ENCODE measurements at places on chromosomes 12 and 14.

GRCh38 chr14:68376067-68376779 lies 416.6 kb downstream of the ZFP36L1 start:
- DNase-seq = no peak

DNA sequence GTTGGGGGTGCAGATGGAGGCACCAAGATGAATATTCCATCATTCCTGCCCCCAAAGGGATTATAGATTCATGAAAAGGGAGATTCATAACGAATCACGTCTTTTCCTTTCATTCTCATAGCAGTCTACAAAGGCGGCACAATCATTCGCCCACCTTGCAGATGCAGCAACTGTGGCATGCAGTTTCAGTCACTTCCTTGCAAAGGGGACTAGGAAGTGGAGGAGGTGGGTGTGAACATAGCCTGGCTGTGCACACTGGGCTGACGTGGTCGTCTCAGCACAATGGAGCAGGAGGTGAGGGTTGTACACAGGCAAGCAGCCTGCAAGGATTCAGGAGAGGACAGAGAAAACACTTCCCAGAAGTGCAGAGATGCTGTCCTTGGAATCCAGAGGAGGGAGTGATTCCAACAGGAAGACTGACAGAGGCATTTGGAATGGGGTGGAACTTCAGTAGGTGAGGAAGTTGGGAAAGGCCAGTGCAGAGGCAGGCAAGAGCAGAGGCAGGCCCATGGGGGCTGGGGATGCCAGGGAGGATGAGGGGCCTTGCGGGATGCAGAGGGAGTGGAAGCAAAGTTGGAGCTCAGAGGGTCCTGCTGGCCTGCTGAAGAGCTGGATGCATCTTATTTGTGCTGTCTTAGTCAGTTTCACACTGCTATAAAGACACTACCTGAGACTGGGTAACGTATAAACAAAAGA lies 21.9 kb upstream of the PPP2R5C start:
- no peak for DNase-seq

- DNase-seq = peak; percentile 22
Observed at GRCh38 chr12:93785249-93786010, 108.3 kb downstream of the CRADD start.

GRCh38 chr14:105577314-105577861 lies 51.0 kb downstream of the TMEM121 start:
- DNase-seq = no peak

DNA sequence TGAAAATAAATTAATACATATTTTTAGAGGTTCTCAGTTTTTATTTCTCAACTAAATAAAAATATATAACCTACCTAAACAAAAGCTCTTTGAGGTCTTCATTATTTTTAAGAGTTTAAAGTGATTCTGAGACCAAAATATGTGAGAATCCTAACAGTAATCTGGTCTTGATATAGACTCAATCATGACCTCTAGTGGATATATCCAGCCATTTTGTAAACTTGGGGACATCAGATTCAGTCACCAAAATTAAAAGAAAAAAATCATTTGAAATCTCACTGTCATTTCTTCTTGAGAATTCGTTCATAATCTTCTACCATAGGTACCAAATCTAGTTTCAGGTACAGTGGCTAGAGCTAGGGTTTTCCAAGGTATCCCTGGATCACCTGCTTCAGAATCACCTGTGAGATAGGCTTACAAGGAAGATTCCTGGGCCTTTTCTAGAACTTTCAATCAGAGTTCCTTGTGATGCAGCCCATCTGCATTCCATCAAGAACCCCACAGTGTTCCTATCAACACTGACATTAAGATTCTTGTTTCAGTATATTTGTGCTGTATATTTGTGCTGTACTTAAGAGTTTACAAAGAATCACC lies 214.9 kb downstream of the ADAMTS20 start:
- DNase-seq = no peak

GRCh38 chr12:120830966-120831365 lies 73.2 kb downstream of the SPPL3 start:
- no peak for DNase-seq

DNA sequence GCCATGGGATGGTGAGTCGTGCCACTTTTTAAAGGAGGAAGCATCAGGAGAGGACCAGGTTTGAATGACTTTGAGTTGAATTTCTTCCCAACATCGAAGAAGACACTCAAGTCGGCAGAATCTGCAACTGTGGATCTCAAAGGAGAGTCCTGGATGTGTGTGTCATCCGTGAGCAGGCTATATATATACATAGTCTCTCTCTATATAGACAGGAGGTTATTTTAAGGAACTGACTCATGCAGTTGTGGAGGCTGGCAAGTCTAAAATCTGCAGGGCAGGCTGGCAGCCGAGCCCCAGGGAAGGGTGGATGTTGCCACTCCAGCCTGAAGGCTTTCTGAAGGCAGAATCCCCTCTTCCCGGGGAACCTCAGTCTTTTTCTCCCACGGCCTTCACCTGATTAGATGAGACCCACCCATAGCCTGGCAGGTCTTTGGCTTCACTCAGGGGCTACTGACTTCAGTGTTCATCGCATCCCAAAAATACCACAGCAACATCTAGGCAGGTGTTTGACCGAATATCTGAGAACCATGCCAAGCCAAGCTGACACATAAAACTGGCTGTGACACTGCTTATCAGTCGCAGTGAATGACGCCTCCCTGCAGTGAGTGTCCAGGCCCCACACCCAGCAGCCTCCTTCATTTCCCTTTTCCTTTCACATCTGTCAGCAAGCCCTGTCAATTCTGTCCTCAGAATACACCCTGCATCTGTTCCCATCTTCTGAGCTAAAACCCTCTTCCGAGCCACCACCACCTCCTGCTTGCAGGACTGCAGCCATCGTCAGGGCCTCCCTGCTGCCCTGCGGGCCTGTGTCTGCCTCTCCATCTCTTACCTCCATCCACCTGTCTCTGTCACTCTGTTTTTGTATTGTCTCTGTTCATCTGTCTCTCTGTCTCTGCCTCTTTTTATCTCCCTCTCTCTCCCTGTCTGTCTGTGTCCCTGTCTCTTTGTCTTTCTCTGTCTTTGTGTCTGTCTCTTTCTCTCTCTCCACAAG lies 54.0 kb downstream of the ZNF664 start:
- no peak for DNase-seq

GRCh38 chr12:67927324-67927723 lies 61.9 kb upstream of the IFNG-AS1 start:
- no peak for DNase-seq

DNA sequence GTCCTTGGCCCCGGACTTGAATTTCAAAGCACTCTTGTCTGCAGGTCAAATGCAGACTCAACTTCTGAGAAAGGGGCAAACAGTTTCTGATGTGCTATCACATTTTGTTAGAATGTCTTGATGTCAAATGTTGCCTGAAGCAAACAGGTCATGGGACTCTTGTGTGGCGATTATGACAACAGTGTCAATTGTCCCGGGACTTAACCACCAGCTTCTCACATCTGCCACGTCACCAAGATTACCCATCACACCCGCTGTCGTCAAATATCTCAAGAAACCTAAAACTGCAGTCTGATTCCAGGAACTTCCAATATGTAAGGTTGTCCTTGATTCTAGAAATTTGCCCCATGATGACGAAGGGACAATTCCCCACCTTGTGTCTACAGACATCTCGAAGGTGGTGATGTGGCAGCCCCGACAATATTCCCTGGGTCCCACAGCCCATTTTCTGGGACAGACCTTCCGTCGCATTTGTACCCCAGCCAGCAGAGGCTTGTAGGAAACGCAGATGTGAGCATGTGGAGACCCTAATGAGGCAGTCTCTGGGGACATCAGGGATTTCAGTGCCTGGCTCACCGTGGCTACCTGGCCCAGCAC lies 21.3 kb downstream of the LRTM2 start:
- no peak for DNase-seq

GRCh38 chr12:34233618-34234017 lies 211.3 kb downstream of the ALG10 start:
- DNase-seq = no peak

- no peak for DNase-seq
Observed at GRCh38 chr14:71473843-71474242, 458.4 kb upstream of the RGS6 start.

DNA sequence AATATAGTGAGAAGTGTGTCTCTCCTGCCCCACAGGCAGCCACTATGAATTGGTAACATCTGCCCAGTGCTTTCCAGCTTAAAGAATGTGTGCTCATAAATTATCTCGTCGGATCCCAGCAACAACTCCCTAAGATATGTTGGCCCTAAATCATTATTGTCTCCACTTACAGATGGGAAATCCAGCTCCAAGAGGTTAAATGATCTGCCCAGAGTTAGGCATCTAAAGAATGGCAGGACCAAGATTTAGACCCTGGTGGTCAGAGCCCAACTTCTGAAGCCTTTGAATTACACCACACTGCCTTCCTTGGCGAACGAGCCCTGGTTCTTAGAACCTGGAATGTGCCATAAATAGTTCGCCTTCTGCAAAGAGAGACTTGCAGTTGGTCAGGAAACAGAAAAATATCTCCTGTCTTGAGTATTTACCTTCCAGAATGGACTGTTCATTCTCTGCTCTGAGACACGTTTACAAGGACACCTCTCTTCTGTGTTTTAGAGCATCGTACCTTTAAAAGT lies 20.1 kb upstream of the PLEK2 start:
- DNase-seq = no peak

DNA sequence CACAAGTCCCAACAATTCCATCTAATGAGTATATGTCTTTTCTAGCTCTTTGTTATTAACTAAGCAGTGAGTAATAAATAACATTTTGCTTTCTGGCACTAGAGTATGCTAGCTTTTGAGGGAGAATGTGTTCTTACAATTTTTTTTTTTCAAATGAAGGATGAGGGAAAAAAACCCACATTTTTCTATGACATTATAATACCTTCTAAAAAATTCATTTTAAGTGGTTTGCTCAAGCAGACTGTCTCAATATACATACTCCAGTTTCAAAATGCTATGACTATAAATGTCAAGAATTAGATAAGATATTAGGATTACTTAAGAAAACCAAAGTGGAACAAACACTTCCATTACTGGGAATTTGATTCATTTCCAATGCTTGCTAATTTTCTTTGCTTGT lies 394.6 kb downstream of the C12orf75 start:
- no peak for DNase-seq

Measured in CD4-positive, alpha-beta T cell (primary cell).